ENCODE measurements at places on chromosomes 12 and 14.

DNA sequence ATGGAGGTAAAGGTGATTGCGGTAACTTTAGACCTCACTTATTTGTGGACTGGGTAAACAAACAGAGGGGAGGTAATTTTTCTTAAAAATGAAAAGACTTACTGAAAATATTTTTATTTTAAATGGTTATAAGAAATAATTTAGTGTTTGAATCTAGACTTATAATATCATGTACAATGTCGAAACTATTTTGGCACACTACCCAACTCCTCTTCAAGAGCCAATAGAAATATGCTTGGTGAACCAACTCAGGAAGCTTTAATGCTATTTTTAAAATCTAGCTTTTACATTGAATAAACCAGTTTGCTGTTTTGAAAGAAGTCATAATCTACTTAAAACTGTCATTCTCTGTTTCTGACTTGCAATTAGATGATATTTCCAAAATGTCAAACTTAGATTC, 175.8 kb upstream of the NPAS3 start:
- no peak for DNase-seq

DNA sequence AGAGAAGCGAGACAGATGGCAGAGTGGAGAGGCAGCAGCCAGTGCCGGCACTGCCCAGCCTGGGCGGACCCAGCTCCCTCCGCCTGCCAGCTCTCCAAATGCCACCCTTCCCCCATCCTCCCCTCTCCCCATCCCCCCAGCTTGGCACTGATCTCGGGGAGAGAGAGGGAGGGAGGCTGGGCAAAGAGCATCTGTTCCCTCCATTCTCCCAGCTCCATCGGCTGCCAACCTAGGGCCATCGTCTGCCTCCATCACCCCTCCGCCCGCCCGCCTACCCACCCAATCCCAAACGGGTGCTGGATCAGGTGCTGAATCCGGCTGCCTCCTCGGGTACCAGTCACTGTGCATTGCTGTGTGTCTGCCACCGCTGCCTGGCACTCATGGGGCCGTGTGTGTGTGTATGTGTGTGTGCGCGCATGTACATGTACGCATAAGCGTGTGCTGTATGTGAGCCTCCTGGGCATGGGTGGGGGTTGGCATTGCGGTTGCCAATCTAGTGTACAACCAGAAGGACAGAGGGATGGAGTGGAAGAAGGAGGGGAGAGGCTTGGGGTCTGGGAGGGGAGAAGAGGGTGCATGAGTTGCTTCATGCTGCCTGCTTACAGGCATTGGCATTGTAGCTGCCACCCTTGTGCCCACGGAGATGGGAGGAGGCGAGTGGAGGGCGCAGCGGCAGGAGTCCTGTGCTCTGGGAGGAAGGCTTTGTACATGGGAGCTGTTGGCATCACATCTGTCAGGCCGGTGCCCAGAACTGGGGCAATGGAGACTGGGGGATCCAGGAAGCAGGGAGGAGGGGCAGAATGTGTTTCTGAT, 38.4 kb downstream of the ZFHX2 start:
- DNase-seq: no peak

DNA sequence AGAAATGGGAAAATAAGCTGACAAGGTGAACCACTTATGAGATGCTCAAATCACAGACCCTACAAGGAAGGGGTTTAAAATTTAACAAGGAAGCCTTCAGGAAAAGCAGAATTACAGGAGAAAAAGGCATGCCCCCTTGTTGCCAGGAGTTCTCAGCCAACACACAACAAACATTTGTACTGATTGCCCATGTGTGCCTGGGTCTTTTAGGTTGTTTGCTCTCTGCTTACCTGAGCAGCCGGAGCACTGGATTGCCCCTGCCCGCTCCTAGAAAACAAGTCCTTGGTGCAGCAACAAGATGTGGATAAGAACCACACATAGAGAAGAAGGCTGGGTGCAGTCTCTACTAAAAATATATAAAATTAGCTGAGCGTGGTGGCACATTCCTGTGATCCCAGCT, 3.4 kb downstream of the DRAM1 start:
- DNase-seq: no peak

DNA sequence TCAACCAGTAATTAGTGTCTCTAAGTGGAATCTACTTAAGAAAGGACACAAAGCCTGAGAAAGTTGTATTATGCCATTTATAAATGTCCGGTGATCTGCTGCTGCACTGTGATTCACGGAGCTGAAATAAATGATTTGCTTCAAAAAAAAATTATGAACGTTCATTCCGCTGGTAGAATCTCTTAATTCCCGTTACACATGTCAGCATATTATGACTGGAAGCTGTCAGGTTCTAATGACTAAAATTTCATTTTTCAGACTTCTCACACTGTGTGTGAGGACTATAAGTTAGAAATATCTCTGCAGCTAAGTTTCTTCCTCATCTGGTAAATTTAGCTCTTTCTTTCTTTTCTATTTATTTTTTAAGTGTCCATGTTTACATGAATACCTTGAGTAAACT, 647.1 kb downstream of the VRK1 start:
- DNase-seq: no peak
